Aorta (tissue), 5 donors: ENCODE measurements at places on chromosomes 16 and 17.

GRCh38 chr17:50445730-50446325 is 19.8 kb downstream of the ACSF2 start:
- DNase-seq = no peak

DNA sequence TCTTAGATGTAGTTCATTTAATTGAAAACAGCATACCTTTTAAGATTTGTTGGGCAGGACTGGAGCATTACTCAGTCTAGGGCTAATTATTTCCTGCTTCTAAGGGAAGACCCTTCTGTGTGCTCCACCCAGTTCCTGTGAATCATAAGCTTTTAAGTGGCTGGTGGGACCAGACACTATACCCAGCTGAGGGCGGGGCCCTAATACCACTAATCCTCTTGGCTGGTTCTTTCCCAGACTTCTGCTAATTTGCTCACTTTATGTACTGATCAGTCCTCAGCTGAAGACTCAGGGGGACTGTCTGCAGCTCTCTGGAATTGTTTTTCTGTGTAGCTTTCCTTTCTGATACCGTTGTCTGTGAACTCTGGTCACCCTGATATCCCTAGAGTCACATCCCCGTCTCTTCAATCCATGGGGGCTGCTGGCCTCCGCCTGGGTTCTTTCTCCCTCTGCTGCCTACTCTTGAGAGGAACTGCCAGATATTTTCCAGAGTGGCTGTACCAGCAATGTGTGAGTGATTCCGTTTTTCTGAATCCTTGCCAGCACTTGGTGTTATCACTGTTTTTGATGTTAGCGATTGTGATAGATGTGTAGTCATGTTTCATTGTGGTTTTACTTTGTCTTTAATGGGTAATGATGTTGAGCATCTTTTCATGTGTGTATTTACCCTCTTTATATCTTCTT is 35.1 kb downstream of the MFSD11 start:
- DNase-seq = no peak

DNA sequence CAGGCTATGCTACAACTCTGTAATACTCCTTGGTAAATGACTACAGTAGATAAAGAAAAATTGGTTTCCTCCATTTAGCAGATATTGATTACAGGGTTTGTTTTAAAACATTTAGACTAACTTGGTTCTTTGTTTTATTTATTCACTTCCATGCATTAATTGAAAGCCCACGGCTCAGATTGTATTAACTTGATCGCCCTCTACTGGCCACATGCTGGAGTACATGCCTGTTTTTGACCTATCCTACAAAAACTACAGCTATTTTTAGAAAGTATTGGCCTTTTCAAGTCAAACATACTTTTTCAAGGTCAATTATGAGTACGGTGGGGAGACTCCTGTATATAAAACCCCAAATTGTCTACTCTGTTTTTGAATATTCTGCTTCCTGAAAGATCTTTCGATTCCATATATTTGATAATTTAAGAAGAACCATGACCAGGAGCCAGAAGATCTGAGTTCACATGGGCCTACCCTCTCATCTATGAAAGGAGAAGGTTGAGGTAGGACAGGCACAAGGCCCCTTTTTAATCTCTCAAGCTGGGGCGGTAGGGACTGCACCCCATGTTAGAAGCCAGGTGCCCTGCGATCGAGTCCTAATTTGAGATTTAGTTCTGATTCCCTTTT is 51.8 kb downstream of the CA10 start:
- no peak for DNase-seq

GRCh38 chr16:74045513-74045912 is 251.1 kb upstream of the PSMD7 start:
- no peak for DNase-seq

DNA sequence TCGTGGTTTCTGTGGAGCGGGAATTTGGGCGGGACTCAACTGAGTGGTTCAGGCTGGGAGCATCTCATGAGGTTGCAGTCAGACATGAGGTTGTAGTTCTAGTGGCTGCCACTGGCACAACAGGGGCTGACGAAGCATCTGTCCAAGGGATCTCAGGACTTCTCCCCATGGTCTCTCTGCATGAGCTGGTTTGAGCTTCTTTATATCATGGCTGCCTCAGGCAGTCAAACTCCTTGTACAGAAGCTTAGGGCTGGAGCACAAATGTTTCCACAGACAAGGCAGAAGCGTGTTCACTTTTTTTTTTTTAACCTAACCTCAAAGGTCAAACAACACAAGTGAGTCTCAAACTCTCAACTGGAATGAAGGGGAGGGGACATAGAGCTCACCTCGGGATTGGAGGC is 243.3 kb downstream of the MSI2 start:
- DNase-seq = no peak

- no peak for DNase-seq
Observed at GRCh38 chr16:78915811-78916345, 684.7 kb downstream of the MAF start.

- DNase-seq = no peak
Observed at GRCh38 chr17:29165261-29165660, 14.9 kb downstream of the MYO18A start.

GRCh38 chr16:35525979-35526590 is 2066.7 kb downstream of the TP53TG3F start:
- no peak for DNase-seq

DNA sequence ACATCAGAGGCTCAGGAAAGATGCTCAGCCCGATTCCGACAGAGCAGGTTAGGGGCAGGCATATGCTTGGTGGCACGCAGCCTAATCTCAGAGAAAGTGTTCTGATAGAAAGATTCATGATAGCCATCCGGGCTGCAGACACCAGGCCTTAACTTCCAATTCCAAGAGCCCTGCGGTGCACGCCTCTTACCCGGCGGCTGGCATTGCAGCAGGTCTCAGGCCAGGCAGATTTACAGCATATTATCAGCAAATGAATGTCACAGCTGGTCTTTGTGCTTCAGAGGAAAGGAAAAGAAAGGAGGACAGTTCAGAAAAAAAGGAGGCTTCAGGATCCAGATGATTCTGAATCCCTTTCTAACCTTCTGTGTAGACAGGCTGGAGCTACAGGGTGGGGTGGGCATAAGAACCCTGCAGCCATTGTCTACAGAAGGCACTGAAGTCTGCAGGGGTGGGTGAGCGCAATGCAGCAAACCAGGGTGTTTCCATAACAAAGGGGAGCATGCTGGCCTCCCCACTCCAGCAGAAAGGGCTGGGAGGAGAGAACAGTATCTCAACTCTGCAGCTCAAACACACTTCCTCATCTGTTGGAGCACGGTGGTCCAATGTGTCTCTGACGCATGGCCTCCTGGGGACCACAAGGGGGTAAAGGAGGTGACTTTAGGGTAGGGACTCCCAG is 277.4 kb upstream of the XYLT1 start:
- DNase-seq = no peak

GRCh38 chr16:67013233-67013822 is 15.6 kb upstream of the CBFB start:
- DNase-seq = peak; percentile 53

DNA sequence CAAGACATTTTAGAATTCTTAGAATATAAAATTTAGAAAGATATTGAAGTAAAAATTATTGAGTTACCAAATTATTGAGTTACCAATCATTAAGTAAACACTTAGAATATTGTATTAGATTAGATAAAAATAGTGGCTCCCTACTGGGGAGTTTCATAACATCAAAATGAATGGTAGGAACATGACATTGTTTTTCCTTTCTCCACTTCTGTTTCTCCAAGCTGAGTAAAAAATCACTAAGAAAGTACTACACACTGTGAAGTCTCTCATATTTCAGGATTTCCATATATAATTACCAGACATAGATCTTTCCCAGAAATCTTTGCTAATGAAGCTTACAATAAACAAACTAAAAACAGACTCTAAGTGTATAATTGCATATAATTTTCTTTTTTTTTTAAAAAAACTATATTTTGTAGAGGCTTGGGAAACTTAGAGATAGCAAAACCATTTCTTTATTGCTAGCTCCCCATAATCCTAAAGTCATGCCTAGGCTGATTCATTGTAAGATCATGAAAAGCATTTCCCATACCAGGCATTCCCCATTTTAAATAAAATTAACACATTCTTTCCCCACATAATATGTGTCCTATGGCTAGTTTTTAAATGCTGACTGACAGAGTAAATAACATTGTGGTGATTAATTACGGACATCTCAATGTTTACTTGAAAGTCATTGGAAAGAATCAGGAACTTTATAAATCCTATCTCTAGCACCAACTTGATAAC is 1408.7 kb upstream of the GOT2 start:
- no peak for DNase-seq
